Left forelimb (tissue), 1 donor: ENCODE measurements at places on chromosomes 4 and X.

DNA sequence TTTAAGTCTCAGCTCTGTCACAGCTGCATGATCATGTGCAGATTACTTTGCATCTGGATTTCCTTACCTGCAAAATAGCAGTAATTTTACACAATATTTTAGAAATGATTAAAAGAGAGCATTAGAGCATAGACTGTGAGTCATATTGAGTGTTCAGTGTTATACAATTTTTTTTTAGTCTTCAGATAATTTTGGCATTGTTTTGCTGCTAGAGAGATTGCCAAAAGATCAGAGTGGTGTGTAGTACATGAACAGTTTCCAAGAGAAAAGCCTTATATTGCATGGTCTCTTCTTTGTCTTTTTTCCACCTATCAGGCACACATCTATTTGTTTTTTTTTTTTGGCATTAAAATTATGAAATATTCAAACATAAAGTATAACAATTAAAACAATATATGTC lies 209.6 kb upstream of the TLL1 start:
- no peak for DNase-seq

- no peak for DNase-seq
Measured at GRCh38 chr4:173990126-173990868, 293.2 kb downstream of the FBXO8 start.

DNA sequence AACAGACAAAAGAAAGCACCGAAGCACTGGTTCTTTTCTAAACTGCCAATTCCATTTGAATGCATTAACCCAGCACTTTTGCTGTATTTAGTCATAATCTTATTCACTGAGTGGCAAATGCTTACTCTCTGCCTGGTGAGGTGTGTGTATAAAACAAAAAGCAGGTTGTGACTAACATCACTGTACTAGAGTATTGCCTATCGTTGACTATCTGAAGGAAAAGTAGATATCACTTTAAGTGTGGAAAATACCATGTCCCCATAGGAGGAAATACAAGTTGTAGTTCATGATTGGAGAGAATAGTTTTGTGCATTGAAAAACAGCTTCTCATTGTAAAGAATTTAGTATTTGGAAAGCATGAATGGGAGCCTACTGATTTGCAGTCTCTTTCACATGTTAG lies 2.7 kb downstream of the PDLIM5 start:
- no peak for DNase-seq

- DNase-seq: no peak
Measured at GRCh38 chr4:28228561-28229491, 1368.2 kb downstream of the STIM2 start.

- no peak for DNase-seq
Measured at GRCh38 chr4:82745173-82745842, 53.3 kb downstream of the SCD5 start.
